ENCODE measurements at places on chromosomes 1 and 21. TPM values are rescaled to one million over a fixed set of nuclear protein-coding genes. Genes with fewer than 3 reads are reported as not detected.

The UBXN10 gene
- 12.2 TPM for total RNA-seq

The PRELP gene
- total RNA-seq, result 186 TPM

DNA sequence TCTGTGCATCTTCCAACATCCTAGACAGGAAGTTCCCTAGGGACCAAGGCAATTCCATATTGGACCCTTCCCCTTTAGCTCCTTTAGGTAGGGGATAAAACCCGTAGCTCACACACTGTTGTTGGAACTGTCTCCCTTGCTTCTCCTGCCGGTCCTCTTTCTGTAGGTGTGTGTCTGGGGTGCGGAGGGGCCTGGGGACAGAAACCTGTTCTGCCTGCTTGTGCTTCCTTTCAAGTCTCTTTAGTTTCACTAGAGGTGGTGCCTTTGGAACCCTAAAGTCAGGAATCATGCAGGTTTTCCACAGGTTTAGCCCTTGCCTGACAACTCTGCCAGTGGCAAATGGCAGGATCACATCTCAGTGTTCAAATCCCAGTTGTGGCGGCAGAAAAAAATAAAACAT lies 74.6 kb upstream of the PTGFRN start:
- no peak for DNase-seq

The GPR37L1 gene
- not detected for total RNA-seq

- no peak for DNase-seq
Measured at GRCh38 chr21:15001113-15001512, 63.7 kb downstream of the NRIP1 start.

- DNase-seq, result peak; percentile 82
Measured at GRCh38 chr1:29984862-29985605, 738.4 kb downstream of the MATN1 start.

Data from esophagus muscularis mucosa (tissue), 4 donors.